ENCODE measurements at places on chromosomes 2 and 18. TPM values are rescaled to one million over a fixed set of nuclear protein-coding genes. Genes with fewer than 3 reads are reported as not detected.

GRCh38 chr2:49175831-49176230 is 21.5 kb upstream of the FSHR start:
- DNase-seq = no peak

- DNase-seq = no peak
Observed at GRCh38 chr2:220981926-220982325, 590.2 kb downstream of the EPHA4 start.

GRCh38 chr2:175742367-175742766 is 259.7 kb downstream of the LNPK start:
- no peak for DNase-seq

DNA sequence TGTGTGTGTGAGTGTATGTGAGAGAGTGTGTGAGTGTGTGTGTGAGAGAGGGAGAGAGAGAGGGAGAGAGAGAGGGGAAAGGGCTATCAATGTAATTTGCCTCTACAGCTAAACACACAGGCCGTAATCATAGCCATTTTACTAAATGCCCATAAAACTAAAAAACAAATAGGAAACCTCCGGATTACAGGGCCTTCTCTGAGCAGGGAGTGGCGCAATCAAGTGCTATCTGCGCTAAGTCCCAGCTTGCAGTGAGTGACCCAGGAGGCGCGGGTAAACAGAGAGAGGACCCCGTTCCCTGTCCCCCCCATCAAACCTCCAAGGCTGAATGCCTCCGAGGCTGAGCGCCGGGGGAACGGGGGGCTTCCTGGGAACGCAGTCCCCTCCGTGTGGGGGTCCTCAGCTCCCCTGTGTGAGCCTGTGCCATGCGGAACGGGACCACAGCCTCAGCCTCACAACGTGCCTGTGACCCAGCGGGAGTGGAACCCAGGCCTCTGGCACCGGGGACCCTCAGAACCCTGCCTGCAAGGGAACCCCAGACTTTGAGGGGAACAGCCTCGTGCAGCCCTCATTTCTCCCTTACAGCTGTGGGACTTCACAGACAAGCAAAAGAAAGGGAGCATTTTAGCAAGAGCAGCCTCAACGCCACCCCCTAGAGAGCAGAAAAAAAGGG is 54.7 kb upstream of the ID2 start:
- DNase-seq = no peak

- no peak for DNase-seq
Observed at GRCh38 chr18:741931-742512, 29.6 kb upstream of the ENOSF1 start.

Gene LONRF2
- total RNA-seq = 33.6 TPM

Gene GRHL1
- total RNA-seq = 0.86 TPM
